AG08396 (cell line): ENCODE measurements at places on chromosomes 1 and 21.

DNA sequence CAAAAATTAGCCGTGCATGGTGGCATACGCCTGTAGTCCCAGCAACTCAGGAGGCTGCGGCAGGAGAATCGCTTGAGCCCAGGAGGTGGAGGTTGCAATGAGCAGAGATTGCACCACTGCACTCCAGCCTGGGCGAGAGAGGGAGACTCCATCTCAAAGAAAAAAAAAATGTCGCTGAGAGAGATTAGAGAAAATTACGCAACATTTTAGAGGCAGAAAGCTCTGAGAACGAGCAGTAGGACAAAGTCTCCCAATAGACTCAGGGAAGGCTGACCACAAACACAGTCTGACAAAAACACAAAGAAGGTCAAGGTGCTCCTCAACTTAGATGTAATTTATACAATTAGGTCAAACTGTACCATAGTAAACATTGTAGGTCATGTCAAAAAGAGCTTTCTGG, 367.6 kb upstream of the ZRANB2 start:
- no peak for DNase-seq

- peak; percentile 96 for DNase-seq
These were observed 106.9 kb upstream of the TMEM51 start for GRCh38 chr1:15046487-15047165.

DNA sequence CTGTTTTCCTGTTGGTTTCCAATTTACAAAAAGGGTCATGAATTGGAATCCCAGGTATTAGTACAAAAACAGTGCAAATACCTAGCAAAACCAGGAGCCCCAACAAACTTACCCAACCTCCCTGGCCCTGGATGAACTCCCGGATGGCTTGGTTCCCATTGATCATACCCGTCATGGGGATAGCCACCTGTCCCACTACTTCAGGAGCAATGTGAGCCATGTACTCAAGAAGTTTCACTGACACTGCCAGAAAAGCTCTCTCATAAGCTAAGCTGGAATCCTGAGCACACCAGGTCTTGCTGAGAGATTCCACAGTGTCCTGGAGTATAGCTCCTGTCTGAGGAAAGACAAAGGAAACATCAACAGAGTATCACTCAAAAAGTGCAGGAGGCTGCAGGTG, 5.7 kb downstream of the BCL2L15 start:
- no peak for DNase-seq

DNA sequence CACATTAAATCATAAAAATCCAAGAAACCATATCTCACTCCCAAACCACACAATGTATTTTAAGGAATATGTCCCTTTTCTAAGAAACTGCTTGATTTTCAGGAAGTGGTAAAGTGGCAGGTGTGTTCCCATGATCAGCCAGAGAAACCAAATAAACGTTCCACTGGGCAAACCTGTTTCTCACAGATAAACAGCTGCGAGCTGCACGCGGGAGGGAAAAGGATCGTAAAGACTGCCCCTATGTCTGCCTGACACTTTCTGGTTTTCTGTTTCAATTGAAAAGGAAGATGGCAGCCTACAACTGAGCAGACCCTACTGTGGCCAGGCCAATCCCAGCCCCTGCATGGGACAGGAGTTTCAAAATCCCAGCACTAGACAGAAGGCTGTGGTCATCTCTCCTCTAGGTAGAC, 36.6 kb downstream of the HIVEP3 start:
- DNase-seq: no peak

DNA sequence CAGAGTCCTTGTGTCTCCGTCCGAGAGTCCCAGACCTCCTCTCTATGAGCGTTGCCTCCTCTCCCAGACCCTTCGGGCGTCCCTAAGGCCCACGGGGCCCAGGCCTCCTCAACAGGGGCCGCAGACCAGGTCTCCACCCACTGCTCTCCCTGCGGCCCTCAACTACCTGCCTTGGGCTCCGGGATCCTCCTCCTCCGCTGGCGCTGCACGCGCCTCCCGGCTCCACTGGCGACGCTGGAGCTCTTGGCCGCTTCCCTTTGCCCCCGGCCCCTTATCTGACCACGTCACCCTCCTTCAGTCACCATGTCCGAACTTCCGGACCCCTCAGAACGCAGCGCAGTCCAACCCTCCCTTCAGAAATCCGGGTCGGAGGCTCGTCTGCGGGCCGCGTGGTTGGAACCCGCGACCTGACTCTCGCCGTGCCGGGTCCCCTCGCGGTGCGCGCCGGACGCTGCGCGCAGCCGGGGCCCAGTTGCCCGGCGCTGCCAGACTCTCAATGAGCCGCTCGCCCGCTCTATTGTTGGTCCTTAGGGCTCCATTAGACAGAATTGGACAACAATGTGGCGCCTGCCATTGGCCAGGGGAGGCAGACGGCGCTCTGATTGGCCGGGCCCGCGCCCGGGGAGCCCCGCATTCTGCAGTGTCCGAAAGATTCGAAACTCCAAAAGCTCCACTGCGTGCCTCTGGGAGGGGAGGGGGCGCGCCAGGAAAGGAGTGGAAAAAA, at the start of gene DMRTA2:
Gene DMRTA2 (minus strand): TSS at position 498 of the 724 bp plus-strand sequence. CDS start 1,907 bp downstream, outside the sequence.
- DNase-seq: peak; percentile 59

DNA sequence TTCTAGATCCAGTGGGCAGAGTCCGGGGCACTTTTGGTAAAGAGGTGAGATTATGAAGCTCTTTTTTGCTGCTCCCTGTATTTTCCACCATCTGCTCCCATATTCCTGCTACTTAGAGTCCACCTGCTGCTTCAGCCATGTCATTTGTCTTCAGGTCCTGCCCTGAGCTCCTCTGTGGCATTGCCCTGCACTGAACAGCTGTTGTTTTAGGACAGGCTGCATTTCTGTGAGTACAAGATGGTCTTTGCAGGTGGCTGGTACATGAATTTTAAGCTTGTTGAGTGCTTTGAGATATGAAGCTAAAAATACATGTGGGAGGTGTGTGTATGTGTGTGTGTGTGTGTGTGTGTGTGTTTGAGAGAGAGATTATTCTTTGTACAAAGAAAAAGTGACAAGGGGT, 21.9 kb downstream of the MT1HL1 start:
- no peak for DNase-seq

- DNase-seq: peak; percentile 50
These were observed 74.2 kb downstream of the SIK1 start for GRCh38 chr21:43352568-43353281.

GRCh38 chr1:114075546-114076242, 78.0 kb downstream of the SYT6 start:
- no peak for DNase-seq

DNA sequence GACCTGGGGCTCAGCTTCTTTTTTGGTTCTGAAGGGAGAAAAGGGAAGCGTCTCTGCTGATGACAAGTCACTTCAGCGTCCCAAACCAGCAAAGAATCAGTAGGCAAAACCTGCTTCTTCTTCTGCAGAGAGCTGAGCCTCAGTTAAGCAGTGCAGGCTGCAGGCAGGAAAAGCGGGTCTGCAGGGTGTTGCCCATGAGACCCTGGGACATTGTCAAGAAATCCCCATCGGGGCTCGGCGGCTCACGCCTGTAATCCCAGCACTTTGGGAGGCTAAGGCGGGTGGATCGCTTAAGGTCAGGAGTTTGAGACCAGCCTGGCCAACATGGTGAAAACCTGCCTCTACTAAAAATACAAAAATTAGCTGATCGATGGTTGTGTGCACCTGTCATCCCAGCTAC, 16.7 kb downstream of the CLDN14 start:
- DNase-seq: no peak

GRCh38 chr1:85319491-85319890, 43.1 kb upstream of the BCL10 start:
- no peak for DNase-seq

DNA sequence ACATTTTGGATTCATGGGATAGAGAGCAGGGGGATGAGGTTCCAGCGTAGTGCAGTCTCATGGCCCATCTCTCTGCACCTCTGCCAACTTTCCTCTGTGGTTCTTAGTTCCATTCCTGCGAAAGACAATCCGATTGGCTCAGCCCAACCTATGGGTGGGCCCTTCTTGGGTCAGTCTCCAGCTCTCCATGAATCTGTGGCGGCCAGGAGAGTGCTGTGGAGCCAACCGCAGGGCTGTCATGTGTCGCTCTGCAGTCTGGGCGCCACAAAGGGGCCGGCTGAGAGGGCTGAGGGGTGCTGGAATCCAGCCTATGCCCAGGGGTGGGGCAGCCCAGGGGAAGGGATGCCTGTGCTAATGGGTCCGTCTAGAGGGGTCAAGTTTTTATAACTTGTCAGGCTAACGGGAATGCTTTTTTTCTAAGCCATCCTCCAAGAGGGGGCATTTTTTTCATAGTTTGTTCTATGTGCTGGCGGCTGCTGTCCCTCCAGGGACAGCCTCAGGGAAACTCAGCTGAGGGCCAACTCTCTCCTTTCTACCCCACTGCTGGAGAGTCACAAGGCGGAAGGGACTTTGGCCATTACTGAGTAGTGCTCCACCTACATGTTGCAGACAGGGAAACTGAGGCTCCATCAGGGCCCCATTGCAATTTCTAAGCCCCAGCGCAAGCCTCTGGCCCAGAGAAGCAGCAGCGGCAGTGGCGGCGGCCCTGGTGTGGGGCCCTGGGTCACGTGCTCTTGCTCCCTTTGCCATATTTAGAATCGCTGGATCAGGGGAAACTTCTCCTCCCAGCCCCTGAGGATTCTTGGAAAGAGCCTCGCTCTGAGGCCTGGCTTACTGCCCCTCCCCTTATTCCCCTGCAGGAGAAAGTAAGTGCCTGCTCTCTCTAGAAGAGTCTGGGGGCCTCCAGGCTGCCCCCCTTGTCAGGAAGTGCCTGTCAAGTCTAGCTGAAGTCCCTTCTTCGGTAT, 23.4 kb downstream of the KCNQ4 start:
- no peak for DNase-seq

DNA sequence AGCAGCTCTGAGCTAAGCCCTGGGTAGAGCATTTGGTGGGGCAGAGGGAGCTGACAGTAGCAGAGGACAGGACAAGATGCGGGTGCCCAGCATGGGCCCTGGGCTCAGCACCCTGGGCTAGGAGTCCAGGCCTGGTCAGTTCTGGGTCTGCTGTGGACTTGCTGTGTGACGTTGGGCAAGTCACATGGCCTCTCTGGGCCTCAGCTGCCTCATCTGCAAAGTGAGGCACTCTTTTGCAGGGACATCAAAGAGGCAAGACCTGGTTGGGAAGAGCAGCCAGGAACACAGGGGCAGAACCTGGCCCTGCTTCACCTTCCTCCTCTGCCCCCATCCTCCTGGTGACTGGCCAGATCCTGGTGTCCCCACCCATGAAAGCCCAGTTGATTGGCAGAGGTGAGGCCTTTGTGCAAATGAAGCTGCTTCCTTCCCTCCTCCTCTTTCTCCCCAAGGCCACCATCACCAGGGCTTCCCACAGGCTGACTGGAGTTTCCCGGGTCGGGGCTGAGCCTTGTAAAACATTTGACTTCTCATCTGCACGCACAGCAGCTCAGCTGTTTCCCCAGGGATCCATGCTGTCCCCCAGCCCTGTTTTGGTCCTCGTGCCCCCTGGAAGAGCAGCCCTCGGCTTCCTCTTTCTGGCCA, 350.5 kb downstream of the MATN1 start:
- no peak for DNase-seq

DNA sequence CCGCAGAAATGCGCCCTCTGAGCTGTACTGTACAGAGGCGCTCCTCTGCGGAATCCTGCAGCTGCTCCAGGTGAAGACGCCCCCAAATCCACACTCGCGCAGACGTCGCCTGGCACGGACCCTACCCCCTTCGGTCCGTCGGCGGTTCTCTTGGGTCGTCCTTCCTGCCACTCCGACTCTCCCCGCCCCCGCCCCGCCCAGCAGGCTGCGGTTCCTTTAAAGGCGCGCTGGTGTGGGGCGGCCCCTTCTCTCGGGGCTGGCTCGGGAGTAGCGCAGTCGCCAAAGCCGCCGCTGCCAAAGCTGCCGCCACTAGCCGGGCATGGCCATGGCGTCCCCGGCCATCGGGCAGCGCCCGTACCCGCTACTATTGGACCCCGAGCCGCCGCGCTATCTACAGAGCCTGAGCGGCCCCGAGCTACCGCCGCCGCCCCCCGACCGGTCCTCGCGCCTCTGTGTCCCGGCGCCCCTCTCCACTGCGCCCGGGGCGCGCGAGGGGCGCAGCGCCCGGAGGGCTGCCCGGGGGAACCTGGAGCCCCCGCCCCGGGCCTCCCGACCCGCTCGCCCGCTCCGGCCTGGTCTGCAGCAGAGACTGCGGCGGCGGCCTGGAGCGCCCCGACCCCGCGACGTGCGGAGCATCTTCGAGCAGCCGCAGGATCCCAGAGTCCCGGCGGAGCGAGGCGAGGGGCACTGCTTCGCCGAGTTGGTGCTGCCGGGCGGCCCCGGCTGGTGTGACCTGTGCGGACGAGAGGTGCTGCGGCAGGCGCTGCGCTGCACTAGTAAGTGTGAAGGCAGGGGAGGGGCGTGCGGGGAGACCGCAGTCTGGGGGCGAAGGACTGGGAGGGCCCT, at the start of gene RASSF5:
Gene RASSF5 (plus strand): TSS at position 248 of the 846 bp plus-strand sequence. CDS start 72 bp downstream, at position 320.
- peak; percentile 90 for DNase-seq

DNA sequence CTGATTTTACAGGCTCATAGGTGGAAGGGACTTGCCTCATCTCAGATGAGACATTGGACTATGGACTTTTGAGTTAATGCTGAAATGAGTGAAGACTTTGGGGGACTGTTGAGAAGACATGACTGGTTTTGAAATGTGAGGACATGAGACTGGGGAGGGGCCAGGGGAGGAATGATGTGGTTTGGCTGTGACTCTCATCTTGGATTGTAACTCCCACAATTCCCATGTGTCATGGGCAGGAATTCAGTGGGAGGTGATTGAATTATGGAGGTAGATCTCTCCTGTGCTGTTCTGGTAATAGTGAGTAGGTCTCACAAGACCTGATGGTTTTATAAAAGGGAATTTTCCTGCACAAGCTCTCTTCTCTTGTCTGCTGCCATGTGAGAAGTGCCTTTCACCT, 20.8 kb downstream of the SCYL3 start:
- no peak for DNase-seq

- DNase-seq: no peak
These were observed 27.3 kb upstream of the GOLT1A start for GRCh38 chr1:204241050-204241449.

DNA sequence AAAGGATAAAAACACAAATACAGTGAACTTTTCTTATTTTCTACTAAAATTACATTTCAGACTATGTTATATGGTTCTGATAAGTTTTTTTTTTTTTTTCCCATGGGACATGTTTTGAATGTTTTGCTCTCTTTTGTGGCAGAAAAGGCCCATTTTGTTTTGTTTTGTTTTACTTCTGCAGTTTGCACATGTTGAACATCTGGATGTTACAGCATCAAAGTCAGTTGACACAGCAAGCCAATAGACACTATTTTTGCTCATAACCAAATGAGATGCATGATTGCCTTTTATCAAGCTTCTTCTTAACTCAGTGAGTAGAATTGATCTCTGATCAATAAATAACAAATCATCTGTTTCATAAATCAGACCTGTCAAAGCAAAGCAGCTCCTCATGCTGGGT, 904.2 kb downstream of the ADGRL2 start:
- DNase-seq: no peak

- DNase-seq: no peak
These were observed 56.2 kb upstream of the DPH5 start for GRCh38 chr1:101081496-101082488.

DNA sequence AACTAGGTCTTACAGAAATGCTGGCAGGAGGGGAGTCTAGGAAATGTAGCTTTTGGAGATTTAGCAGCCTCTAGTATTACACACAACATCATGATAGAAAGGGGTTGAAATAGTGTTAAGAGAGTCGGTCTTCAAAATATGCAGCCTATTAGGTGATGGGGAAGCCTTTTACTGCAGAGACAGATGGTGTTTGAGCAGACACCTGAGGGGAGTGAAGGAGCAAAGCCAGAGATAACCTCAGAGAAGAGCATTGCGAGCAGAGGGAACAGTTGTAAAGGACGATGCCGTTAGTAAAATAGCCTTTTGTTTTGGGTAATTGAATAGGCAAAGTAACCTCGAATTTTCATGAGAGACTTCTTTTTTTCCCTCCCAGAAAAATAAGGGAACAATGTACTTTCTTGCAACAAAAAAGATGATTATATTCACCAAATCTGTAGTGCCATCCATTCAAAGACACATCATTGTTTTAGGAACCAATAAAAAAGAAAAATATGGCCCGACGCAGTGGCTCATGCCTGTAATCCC, 66.3 kb upstream of the KIF1B start:
- no peak for DNase-seq
